Muscle of back (tissue), 13 donors: ENCODE measurements at places on chromosomes 12 and 14. TPM values are rescaled to one million over a fixed set of nuclear protein-coding genes. Genes with fewer than 3 reads are reported as not detected.

- DNase-seq: no peak
Observed at GRCh38 chr14:98592611-98593170, 679.3 kb downstream of the BCL11B start.

EMP1 gene
- polyA plus RNA-seq: 185 TPM

GRCh38 chr14:78440356-78440894, 270.3 kb downstream of the NRXN3 start:
- no peak for DNase-seq

DNA sequence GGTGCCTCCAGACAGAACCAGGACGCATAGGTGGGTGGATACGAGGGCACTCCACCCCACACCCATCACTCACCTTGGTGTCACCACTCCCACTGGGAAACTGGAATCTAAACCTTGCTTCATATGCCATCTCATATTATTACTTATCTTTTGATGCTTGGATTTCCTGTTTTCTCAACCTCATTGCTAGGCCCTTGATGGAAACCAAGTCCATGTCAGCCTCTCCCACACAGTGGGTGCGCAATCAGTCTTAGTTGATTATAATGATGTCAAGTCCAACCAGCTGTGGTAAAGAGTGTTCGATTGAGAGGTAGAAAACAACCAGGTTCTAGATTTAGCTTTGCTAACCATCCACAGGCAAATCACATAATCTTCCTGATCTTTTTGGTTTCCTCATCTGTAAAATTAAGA, 584 bp upstream of the DDHD1 start:
- no peak for DNase-seq

CLEC9A gene
- polyA plus RNA-seq: 0.42 TPM

DNA sequence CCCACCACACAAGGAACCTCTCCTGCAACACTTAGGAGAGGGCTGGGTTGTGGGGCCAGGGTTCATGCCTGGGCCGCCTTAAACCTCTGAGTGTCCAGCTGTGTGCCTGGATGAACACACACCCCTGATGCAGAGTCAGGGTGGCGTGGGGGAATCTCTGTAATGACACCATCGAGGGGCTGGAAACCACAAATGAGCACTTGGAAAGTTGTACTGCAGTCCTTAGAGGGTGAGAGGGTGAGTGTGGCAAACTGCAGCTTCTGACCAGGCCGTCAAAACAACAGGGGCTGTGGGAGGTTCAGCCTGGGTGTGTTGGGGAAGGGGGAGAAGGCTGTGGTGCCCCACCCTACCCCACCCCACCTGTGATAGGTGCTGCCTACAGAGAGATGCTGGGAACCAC, 12.4 kb upstream of the KRT5 start:
- DNase-seq: no peak

SLC25A47 gene
- not detected for polyA plus RNA-seq

DNA sequence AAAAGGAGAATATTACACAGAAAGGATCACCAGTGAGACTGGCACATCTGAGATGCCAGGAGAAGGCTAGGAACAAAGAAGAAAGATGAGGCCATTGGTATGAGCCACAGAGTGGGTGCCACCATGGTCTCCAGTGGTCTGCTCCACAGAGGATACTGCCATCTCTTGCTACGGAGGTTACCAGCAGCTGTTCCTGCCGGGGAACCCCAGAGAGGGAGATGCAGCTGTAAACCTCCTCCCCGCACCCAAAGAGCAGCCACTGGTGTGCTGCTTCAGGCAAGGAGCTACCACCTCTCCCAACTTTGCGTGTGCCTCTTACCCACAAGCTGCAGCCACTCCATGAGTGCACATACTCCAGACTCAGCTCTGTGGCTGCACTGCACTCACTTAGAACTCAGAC, 201.5 kb upstream of the RTL1 start:
- DNase-seq: no peak

MYBPC1 gene
- 2,669 TPM for polyA plus RNA-seq

GAS2L3 gene
- 17.7 TPM for polyA plus RNA-seq

- DNase-seq: no peak
Observed at GRCh38 chr14:105315941-105316576, 1.5 kb downstream of the PACS2 start.

DNA sequence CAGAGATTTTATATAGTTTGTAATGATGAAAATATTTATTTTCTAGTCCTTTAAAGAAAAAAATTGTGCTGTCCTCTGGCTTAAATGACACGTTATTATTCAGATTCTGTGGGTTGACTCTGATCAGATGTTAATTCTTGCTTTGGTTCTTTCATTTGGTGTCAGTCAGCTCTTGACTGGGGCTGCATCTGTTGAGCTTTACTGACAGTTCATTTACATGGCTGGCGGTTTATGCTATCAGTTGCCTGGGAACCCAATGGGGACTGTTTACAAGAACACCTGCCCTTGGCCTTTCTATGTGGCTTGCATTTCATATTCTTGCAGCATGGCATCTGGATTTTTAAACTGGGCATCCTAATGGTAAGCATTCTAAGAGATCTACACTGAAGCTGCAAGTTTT, 667.1 kb upstream of the FBXO33 start:
- DNase-seq: no peak

GXYLT1 gene
- 19.2 TPM for polyA plus RNA-seq

GRCh38 chr12:127127897-127128296, 1139.1 kb upstream of the TMEM132C start:
- no peak for DNase-seq

DNA sequence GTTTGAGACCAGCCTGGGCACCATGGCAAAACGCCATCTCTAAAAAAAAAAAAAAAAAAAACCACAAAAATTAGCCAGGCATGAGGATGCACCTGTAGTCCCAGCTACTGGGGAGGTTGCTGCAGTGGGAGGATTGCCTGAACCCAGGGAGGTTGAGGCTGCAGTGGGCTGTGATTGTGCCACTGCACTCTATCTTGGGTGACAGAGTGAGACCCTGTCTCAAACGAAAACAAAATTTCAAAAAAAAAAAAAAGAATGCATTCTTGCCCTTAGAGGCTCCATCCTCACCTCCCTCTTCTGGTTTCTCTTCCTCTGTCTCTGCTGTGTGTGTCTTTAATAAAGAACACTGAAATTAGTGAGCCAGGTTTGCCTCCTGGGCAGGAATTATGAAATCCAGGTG, 107.8 kb downstream of the VCPKMT start:
- DNase-seq: no peak

DNA sequence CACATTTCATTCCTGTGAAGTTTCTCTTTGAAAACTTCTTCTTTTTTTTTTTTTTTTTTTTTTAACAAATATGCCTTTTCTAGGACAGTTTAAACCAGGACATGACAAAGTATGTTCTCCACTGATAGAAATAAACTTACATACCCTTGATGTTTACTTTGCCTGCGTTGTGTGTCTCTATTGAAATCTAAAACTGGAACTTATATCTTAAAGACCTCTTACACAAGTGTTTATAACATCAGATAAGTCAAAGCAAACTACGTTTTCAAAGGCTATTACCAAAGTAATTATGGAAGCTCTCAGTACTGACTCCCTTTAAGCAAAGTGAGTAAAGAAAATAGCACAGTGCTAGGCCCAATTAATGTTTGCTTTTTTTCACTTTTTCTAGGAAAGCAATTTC, 30.6 kb upstream of the ISM2 start:
- DNase-seq: no peak

DNA sequence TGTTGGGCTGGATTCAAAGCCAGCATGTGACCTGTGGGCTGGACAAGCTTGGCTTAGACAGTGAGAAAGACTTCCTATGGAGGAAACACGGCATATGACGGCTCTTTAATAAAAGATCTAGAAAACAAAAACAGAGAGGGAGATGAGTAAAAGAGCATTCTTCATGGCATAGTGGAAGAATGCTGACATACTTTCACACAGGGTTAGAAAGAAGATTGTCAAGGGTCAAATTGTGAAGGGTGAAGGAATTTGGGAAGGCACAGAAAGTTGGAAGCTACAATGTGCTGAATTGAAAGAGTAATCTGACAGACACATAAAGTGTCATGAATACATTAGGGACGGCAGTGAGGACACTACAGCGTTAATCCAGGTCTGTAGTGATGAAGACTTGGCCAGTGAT, 63.4 kb downstream of the GALNT4 start:
- DNase-seq: no peak

ALG10 gene
- 7.5 TPM for polyA plus RNA-seq

DNA sequence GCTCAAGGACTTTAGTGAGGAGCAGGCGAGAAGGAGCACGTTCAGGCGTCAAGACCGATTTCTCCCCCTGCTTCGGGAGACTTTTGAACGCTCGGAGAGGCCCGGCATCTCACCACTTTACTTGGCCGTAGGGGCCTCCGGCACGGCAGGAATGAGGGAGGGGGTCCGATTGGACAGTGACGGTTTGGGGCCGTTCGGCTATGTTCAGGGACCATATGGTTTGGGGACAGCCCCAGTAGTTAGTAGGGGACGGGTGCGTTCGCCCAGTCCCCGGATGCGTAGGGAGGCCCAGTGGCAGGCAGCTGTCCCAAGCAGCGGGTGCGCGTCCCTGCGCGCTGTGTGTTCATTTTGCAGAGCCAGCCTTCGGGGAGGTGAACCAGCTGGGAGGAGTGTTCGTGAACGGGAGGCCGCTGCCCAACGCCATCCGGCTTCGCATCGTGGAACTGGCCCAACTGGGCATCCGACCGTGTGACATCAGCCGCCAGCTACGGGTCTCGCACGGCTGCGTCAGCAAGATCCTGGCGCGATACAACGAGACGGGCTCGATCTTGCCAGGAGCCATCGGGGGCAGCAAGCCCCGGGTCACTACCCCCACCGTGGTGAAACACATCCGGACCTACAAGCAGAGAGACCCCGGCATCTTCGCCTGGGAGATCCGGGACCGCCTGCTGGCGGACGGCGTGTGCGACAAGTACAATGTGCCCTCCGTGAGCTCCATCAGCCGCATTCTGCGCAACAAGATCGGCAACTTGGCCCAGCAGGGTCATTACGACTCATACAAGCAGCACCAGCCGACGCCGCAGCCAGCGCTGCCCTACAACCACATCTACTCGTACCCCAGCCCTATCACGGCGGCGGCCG, 1.1 kb downstream of the PAX9 start:
- peak; percentile 67 for DNase-seq

- no peak for DNase-seq
Observed at GRCh38 chr14:101950100-101950499, 14.3 kb upstream of the DYNC1H1 start.
